ENCODE measurements at places on chromosomes 6 and 20.

DNA sequence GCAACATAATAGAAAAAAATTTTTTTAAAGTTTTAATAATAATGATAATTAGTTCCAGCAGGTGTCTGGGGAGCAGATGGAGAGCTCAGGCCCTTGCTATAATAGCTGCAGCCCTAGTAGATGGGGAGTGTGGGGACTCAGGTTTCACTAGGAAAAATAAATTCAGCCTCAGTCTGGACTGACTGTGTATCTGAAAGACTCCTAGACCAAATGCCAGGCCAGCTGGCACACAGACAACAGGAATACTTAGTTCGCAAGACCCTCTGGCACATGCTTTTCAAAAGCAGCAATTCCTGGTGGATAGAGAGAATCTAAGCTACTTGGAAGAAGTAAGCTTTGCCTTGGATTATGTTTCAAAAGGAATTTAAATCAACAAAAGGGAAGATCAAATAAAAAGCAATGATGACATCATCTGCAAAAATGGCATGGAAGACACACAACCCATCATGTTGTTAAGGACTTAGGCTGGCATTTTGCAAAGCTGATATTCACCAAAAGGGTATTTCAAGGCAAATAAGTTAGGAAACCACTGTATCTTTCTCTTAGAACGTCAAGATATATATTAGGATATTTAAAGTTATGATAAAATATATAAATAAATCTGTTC, 107.8 kb downstream of the RNGTT start:
- DNase-seq, result no peak

- no peak for DNase-seq
Observed at GRCh38 chr6:36839749-36840431, 646 bp upstream of the CPNE5 start.

DNA sequence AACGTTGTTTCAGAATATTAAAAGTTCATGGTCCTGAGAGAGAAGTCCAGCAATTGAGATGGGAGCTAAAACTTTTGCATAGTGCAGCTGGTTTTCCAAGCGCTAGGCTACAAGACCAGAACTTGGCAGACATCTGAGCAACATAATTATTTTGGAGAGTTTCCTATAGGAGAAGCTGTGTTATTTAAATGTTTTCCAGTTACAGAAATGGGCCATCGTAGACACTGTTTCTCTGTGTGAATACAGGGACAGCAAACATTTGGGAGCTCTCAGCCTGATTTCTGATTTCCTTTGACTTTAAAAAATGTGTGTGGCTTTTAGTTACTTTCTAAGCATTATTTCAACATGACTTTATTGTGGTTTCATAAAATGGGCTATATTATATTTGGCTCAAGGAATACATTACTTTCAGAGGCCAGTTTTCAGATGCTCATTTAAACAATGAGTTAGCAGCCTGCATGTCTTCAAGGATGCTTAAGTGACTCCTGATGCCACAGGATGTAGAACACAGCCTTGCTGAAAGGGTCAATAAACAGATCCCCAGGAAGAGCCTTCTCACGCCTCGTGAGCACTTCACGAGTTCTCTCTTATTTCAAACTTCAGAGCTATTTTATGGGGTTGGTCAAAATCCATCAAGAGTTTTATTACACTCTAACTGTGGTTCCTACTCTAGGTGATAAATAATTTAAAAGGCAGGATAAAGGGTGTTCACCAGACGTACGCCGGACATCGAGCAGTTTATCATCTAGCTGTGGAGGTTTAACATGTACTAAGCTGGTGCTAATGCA, 193.8 kb downstream of the SMOC2 start:
- no peak for DNase-seq

DNA sequence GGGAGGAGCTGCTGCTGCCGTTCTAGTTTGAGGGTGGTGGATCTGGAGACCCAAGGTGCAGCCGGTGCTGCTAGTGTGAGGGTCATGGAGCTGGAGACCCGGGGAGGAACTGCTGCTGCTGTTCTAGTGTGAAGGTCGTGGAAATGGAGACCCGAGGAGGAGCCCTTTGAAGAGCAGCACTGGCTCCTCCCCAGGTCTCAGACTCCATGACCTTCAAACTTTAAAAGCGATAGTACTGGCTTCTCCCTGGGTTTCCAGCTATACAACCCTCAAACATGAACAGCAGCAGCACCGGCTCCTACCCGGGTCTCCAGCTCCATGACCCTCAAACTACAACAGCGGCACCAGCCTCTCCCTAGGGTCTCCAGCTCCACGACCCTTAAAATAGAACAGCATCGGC, 15.5 kb downstream of the ULBP3 start:
- no peak for DNase-seq

DNA sequence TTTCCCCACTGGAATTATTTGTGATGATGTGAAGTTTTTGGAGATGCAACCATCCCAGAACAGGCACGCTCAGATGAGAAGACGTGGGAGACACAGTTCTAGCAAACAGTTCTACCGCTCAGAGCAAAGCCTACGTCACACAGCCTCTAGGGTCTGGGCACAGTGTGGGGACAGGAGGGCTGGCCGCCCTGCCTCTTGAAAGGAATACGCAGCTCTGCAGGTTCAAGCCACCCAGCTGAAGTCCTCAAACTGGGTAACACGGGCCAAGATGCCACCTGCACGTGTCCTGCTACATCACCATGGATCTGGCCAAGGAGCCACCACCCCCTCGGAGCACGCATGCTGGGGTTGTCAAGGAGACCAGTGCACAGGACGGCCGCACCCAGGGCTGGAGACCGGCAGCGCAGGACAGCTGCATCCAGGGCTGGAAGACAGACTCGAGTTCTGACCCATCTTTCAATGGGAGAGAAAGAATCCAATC, 75.0 kb downstream of the NOL4L start:
- no peak for DNase-seq

- DNase-seq, result no peak
Observed at GRCh38 chr6:154232013-154232910, 124.3 kb downstream of the IPCEF1 start.

DNA sequence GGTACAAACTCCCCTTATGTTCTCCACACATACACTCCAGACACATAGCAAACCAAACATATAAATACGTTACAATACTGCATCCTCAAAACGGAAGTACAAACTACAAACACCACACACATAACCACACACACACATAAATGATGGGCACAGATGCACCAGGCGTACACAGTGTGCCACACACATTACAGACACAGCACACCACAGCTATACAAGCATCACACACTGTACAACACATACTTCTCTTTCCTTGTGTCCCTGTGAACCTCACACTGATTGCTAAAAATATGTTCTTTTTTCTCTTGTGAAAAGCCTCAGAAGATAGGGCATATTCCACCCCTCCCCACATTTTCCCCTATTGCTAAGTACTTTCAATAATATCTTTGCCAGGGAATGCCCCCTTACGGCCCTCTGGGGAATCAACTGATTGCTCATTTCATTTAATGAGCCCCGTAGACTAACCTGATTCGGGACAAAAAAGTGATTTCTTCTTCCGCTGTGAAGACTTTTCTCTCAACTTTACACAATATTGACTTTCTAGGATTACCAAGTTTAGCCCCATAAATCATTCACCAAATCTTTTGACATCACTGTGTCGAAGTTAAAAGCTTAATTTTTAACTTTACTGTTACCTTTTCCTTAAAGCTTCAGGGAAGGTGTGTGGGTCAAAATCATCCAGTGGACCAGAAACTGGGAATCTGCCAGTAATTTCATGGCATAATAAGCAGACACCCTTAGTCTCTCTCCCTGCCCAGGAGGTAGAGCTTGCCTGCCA, at the start of gene SLC17A1:
Gene SLC17A1 (minus strand): TSS at position 521 of the 775 bp plus-strand sequence. CDS start 1,495 bp downstream, outside the sequence.
- DNase-seq, result no peak

GRCh38 chr6:12311106-12311505, 20.9 kb downstream of the EDN1 start:
- no peak for DNase-seq

DNA sequence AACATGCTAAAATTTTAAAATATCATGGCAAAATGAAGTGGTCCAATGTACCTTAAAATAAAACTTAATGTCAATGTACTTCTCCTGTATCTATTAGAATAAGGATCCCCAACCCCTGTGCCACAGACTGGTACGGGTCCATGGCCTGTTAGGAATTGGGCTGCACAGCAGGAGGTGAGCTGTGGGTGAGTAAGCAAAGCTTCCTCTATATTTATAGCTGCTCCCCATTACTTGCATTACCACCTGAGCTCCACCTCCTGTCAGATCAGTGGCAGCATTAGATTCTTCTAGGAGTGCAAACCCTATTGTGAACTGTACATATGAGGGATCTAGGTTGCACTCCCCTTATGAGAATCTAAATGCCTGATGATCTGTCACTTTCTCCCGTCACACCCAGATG, 86.0 kb downstream of the SLC16A10 start:
- DNase-seq, result no peak

DNA sequence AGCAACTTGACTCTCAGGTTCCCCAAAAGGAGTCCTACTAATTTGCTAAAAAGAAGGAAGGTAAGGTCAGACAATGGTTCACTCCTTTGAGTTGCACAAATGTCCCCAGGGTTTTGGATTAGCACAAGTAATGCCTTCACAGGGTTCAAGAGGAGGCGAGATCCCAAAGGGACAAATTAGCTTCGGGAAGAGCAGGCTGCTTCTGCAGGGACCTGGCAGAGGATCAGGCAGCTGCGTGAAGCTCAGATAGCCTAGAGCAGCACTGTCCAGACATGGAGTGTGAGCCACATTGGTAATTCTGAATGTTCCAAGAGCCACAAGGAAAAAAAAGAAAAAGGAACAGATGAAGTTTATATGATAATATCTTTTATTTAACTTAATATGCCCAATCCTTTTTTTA, 115.4 kb downstream of the CFAP61 start:
- DNase-seq, result no peak

- no peak for DNase-seq
Observed at GRCh38 chr20:14220986-14221385, 116.4 kb downstream of the FLRT3 start.

- DNase-seq, result no peak
Observed at GRCh38 chr20:19275630-19276071, 63.2 kb downstream of the SLC24A3 start.

DNA sequence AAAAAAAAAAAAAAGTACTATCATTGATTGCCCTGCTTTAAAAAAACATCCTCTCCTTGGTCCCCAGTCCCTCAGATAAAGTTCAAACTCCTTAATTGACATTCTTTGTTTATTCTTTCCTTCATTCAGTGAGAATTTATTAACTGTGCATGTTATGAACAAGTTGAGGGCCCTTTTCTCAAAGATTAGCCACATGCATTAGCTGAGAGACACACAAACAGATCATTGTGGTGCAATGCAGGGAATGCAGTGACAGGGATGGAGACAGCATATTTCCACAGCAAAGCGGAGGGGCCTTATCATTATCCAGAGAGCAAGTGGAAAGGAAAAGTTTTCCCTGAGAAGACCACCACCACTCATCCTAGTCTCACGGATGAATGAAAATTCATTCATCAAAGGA, 21.9 kb upstream of the IPCEF1 start:
- no peak for DNase-seq

DNA sequence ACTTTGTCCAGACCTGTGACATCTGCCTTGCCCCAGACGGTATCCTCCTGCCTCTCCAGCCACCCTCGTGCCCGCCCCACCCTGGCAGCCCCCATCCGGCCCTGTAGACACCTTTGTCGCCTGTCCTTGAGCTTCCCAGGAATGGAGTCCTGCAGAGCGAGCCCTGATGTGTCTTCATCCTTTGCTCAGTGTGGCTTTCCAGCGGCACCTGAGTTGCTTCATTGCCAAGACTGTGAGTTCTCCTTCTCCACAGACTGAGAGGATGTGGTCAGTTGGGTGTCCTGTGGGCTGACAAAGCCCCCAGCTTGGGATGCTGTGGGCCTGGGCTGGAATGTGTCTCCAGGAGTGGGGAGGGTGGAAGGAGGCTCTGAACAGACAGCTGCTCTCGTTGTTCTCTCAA, 1.7 kb upstream of the CST4 start:
- no peak for DNase-seq

GRCh38 chr6:166266336-166266735, 41.9 kb downstream of the PRR18 start:
- no peak for DNase-seq

GRCh38 chr6:28522594-28523240, 3.0 kb upstream of the GPX5 start:
- DNase-seq, result no peak

DNA sequence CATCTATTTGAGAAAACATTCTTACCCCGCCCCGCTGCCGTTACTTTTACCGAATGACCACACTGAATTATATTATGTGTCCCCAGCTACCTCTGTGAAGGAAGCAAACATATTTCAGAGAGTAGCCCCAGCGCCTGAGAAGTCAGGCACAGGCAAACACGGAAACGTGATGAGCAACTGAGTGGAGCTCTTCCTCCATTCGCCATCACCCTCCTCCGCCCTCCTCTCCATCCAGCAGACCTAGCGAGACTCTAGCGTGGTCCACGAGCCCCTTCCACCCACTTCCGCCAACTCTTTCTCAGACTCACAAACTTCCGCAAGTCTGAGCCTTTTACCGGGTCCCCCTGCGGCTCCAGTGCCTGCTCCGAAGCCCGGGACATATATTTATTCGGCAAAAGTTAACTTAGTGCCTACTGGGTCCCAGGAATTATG, 582 bp downstream of the SNRPB start:
- DNase-seq, result peak; percentile 35

DNA sequence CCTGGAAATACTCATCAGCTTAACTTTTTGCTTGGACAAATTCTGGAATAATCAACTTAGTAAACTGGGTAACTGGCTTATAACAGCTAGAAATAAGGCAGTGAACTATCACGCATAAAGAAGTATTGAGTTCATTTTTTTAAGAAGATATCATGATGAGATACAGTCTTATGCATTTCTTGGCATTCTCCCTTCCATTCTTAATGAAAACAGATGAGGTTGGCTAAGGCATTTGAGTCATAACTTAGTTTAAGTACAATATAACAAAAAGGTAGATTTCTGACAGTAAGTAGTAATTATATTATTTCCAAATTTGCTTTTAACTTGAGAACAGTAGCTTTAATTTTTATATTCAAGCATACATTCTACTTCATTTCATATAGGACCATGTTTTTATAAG, 56.1 kb downstream of the SAMD5 start:
- no peak for DNase-seq

DNA sequence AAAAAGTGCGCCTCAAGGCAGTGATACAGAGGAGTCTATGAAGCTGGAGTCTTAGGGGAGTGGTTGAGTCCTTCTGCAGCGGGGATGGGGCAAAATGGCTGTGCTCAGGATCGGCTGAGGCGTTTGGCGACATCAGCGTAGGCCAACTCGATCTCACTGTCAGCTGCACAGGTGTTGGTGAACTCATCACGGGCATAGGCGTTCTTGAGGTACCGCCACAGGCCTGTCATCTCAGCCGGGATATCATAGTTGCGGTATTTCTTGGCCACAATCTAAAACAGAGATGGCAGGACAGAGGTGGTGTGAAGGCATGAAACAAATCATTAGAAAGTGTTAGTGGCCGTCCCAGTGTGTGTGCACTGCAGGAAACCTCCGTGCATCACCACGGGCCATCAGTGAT, 112.7 kb downstream of the CLIC5 start:
- DNase-seq, result no peak
